ENCODE measurements at places on chromosomes 6 and 20.

GRCh38 chr20:61166324-61166723 lies 85.7 kb upstream of the CDH4 start:
- no peak for DNase-seq

DNA sequence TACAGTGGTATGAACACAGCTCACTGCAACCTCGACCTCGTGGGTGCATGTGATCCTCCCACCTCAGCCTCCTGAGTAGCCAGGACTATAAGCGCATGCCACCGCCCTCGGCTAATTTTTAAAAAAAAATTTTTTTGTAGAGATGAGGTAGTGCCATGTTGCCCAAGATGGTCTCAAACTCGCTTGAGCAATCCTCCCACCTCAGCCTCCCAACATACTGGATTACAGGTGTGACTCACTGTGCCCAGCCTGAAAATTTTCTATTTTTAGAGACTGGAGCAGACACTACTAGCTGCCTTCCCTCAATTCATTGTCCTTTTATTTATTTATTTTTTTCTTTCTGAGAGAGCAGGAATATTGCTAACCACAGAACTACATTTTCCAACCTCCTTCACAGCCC lies 20.3 kb upstream of the GTF3C6 start:
- DNase-seq, result no peak

DNA sequence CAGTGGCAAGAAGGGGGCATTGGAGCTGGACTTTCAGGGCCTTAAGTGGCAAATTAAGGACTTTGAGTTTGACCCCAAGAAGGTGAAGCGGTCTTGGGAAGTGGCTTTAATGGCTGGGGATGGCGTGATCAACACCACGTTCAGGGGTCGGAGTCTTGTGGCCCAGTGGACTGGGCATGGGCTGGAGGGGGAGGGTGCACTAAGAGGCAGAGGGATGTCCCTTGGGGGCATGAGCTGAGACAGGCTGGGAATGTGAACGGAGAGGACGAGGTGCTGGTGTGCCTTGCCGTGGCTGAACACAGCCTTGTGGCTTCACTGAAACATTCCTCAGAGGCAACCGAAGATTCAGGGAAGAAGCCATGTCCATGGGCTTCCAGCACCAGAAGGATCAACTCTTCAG lies 227.0 kb downstream of the SYNDIG1 start:
- no peak for DNase-seq

- no peak for DNase-seq
Measured at GRCh38 chr6:138054982-138055381, 52.2 kb downstream of the PERP start.

DNA sequence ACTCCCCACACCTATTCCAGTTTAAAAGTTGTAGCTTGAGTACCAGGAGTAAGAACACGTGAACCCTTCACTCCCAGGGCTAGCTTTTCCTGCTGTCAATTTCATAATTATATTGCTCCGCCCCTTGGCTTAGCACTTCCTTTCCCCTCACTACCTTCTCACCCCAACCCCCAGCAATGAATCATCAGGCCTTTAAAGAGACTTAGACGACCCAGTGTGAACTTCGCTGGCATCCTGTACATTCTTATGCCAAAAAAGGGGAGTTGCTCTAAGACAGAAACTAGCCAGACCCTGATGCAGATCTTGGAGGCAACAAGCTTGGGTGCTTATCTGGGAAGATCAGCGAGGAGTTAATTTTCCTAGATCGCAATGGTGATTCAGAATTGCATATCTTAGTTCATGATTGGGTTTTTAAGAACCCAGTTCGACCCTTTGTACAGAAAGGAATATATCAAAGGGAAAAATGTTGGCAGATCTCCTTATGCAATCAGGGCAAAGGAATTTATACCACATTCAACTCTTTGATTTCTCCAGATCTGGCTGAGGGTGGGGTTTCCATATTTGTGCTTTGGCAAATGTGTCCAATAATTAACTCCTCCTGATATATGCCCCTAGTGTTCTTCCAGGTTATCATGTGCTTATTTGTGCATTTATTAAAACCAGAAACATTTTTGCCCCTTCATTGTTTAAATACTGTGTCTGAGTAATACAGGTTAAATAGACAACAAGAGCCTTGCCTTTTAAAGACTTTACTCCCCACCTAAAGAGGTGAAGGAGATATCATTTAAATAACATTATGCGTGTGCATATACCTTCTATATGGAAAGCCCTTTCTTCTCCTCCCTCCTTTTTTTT lies 8.1 kb upstream of the ATXN1 start:
- DNase-seq, result peak; percentile 61

GRCh38 chr6:151564654-151565053 lies 70.8 kb downstream of the CCDC170 start:
- DNase-seq, result no peak

GRCh38 chr6:100228834-100229441 lies 234.9 kb upstream of the MCHR2 start:
- peak; percentile 6 for DNase-seq

GRCh38 chr6:44730771-44731391 lies 343.4 kb downstream of the CDC5L start:
- no peak for DNase-seq

Data from effector memory CD4-positive, alpha-beta T cell (primary cell).